Stimulated activated CD4-positive, alpha-beta T cell treated with anti-CD3 and anti-CD28 coated beads, Interleukin-2, amount 100 ng/mL, for 48 hours (primary cell): ENCODE measurements at places on chromosomes 3 and 15.
A peak's percentile ranks its signal among the peaks of the same experiment; 100 is the strongest.

DNA sequence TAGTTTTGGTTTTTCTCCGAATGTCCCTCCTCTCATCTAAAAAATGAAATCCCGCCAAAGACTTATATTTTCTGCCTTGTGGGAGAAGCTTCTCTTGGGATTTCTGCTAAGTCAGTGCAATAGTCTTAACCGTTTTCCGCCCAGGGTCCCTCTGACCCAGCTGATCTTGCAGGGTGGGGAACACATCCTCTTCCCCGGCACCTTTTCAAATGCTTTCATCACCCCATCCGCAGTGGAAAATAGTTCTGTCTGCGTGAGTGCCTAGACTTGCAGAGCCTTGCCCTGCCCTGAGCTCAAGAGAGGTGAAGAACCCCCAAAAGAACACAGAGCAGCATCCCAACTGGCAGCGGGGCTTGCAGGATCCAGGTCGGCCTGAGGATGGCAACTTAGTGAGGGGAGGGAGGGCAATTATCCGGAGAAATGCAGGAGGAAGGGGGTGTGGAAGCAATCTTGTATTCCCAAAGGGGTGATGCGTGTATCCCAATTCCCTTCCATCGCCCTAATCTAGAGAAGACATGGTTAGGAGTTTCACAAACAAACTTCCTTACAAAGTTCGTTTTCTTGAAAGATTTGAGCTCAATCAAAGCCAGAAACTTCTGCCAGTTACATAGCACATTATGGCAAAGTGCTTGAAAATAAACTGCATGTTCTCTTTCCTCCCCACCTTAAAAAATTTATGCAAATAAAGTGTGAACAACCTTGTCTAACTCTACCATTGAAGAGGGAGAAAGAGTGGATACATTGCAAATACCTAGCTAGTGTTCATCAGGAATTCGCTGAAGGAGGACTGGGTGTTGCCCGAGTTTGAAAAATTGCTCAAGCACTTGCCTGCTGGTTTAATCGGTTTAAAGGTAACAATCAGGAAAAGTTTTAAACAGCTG, 79.9 kb downstream of the NR2F2 start:
- no peak for DNase-seq

GRCh38 chr3:111944372-111944771, 34.5 kb upstream of the ABHD10 start:
- no peak for DNase-seq

- DNase-seq, result no peak
Observed at GRCh38 chr3:126922466-126922865, 60.4 kb upstream of the PLXNA1 start.

GRCh38 chr3:156981005-156981404, 154.9 kb downstream of the LEKR1 start:
- DNase-seq, result no peak

DNA sequence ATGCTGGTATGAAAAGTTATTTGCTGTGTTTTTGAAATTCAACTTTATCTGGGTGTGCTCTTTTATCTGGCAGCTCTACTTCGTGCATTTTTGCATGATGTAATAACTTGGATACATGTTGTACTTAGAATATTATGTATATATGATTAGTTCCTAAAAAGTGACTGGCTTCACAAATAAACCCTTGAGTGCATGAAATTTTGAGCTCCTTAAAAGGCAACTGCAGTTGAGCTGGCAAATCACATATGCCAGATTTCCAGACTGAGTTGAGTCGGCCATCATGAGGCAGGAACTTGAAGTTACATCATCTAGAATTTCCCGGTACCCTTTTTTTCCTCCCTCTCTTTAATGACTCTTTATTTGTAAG, 162.5 kb downstream of the FNDC3B start:
- no peak for DNase-seq

- no peak for DNase-seq
Observed at GRCh38 chr3:43583481-43583880, 38.3 kb downstream of the ANO10 start.

GRCh38 chr3:109071350-109072142, 46.4 kb downstream of the MORC1 start:
- no peak for DNase-seq

GRCh38 chr3:73681198-73681597, 56.5 kb upstream of the PDZRN3 start:
- DNase-seq, result no peak

GRCh38 chr15:69096196-69096595, 64.2 kb upstream of the GLCE start:
- no peak for DNase-seq

GRCh38 chr3:11640009-11640673, 3.6 kb downstream of the VGLL4 start:
- DNase-seq, result no peak

DNA sequence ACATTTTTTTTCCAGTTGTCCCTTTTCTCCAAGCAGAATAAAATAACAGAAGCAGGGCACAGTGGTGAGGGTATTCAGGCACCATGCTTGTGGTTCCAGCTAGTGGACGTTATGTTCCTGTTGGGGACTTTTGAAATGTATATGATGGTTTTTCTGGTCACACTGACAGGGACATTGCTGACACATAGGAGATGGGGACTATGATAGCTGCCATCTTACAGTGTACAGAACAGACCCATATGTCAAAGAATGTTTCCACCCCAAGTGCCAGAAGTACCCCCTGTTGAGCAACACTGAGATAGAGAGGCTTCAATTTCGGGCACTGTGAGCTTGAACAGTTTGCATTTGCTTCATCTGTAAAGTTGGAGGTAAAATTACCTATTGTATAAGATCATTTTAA, 38.6 kb downstream of the MCTP2 start:
- no peak for DNase-seq

DNA sequence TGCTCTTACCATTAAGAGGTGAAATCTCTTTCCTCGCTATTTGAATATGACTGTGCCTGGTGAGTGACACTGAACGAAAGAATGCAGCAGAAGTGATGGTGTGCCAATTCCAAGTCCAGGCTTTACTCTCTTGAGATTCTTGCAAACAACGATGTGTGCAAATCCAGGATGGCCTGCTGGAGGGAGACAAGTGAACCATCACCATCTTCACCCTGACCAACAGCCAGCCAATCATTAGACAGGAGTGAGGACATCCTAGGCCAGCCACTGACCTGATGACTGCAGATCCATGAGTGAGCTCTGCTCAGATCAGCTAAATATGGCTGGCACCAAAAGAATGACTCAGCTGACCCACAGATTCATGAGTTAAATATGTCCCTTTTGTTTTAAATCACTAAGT, 878.0 kb downstream of the PDCD6IP start:
- DNase-seq, result no peak

GRCh38 chr15:68990231-68990991, 24.1 kb upstream of the NOX5 start:
- DNase-seq, result no peak

GRCh38 chr15:67019884-67020520, 45.4 kb upstream of the SMAD3 start:
- DNase-seq, result no peak

DNA sequence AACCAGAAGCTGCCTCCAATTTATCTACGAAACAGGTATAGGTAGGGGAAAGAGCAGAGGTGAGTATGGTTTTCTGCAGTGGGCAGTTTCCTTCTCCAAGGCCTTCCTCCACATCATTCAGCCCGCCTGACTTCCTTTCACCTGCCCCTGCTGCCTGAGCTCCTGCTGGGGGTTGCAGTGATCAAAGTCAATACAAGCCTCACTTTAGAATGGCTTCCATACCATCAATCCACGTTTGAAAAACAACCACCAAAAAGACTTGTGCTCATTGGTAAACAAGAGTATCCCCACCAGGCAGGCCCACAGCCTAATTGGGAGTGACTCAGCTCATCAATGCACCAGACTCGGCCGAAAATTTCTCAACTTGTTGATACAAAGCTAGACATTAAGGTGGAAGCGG, 159.9 kb downstream of the MAGI1 start:
- DNase-seq, result no peak

DNA sequence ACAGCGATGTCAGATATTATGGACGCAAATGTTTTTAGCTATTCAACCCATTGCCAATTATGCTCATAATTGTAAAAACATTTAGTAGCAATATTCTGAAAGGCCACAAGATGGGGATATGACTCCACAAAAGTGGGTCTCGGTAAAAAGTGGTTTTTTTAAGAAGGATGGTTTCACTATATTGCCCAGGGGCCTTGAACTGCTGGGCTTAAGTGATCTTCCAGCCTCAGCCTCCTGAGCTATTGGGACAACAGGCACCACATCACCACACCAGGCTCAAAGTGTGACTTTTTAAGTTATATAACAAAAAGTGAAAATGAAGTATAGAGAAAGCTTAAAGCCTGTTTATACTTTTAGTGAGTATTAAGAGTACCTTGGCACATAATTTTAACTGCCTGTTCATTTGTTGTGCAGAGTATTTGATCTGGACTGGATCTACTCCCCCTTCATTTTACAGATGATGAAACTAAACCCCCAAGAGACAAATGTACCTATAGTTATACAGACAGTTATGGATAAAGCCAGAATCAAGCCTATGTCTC, 9.4 kb downstream of the NAA50 start:
- no peak for DNase-seq

GRCh38 chr3:141933421-141934300, 57.2 kb downstream of the ATP1B3 start:
- no peak for DNase-seq

- no peak for DNase-seq
Observed at GRCh38 chr3:126758882-126759281, 54.8 kb downstream of the CHCHD6 start.

DNA sequence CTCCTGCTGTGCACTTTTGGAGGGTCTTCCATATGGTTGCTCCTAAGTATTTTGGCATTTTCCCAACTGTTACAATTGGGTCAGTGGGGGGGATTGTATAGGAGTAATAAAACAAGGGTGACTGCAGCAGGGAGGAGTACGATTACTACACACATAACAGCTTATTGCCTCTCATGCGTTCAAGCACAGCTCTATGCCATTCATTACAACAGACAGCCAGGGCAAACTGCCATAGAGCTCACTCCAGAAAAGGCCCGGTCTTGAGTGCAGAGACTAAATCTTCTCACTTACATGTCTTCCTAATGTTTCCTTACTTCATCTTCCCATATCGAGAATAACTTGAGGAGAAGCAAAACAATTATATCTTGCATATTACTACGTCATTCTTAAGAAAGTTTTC, 1.4 kb upstream of the CHMP2B start:
- no peak for DNase-seq

DNA sequence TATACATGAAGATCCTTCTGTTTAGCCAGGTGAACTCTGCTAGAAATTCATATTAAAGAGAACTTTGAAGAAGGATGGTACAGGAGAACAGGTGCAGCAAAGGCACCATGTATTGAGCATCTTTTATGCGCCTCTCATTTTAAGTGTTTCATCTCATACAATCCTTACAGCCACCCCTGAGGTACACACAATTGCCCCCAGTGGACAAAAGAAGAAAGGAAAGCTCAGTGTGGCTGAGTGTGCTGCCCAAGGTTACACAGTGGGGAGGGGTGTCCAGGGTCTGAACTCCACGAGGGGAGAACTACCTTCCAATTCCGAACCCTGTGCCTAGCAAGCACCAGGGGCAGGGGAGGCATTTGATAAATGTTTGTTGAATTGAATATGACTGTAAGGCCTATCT, 98.6 kb downstream of the MECOM start:
- DNase-seq, result no peak

GRCh38 chr3:193418576-193419373, 40.2 kb upstream of the ATP13A5 start:
- DNase-seq, result no peak

- no peak for DNase-seq
Observed at GRCh38 chr15:25501828-25502446, 63.1 kb upstream of the UBE3A start.

- peak; percentile 6 for DNase-seq
Observed at GRCh38 chr15:55526559-55527036, 18.6 kb upstream of the DNAAF4 start.

GRCh38 chr3:187305881-187306280, 14.3 kb upstream of the MASP1 start:
- DNase-seq, result no peak

DNA sequence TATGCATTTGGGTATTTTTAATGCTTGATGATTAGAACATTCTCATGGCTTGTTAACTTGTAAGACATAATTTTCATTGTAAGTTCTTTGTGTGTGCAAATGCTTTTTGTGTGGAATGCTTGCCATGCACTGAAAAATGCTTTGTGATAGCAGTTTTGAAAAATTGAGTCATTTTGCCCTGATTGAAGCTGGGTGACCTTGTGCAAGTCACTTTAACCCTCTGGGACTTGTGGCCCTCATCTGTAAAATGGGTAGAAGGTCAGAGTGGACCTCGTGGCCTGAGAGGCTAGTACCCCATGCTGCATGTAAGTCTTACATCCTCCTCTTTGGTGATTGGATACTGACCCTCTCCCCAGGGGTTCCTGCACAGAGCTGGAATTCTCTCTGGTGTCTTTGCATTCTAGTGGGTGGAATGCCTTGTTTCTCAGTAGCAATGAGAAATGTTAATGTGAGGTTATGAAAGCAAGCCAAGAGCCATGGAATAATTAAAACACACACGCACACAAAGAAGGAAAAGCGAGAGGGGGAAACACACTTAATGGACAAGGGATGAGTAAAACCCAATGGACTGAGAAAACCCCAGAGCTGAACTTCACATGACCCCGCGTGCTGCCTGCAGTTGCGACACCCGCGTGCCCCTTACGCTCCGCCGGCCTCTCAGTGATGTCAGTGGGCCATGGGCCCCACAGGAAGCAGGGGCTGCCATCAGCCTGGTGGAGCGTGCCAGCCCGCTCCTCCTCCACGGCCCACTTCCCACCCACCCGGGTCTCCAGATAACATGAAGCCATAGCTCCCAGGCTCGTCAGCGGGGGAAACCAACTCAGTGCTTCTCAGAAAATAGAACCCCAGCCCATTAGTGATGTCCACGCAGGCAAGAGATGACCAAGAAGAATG, 44.0 kb downstream of the SMAD3 start:
- no peak for DNase-seq

GRCh38 chr3:97810779-97811390, 10.9 kb upstream of the CRYBG3 start:
- no peak for DNase-seq

GRCh38 chr3:16174976-16175901, 759 bp downstream of the GALNT15 start:
- DNase-seq, result no peak

DNA sequence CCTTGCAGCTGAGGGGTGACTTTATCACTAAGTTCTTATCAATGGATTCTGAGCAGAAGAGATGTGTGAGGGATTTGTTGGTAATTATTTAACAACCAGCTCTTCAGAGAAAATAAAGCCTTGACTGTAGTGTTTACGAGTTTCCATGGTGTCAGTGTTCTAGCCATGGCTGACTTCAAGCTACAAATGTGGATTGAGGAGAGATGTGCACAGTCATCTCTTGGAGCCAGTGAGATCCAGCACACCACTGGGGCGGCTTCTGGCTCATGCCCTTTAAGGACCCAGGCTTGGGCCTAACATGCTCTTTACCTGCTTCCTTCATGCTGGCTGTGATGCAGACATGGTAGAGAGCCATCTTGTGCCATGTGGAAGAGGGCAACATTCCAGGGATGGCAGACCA, 145.6 kb upstream of the MRPS22 start:
- no peak for DNase-seq

- DNase-seq, result no peak
Observed at GRCh38 chr3:104175696-104176095, 1191.0 kb upstream of the ALCAM start.
